ENCODE measurements at places on chromosomes 1 and 21.

DNA sequence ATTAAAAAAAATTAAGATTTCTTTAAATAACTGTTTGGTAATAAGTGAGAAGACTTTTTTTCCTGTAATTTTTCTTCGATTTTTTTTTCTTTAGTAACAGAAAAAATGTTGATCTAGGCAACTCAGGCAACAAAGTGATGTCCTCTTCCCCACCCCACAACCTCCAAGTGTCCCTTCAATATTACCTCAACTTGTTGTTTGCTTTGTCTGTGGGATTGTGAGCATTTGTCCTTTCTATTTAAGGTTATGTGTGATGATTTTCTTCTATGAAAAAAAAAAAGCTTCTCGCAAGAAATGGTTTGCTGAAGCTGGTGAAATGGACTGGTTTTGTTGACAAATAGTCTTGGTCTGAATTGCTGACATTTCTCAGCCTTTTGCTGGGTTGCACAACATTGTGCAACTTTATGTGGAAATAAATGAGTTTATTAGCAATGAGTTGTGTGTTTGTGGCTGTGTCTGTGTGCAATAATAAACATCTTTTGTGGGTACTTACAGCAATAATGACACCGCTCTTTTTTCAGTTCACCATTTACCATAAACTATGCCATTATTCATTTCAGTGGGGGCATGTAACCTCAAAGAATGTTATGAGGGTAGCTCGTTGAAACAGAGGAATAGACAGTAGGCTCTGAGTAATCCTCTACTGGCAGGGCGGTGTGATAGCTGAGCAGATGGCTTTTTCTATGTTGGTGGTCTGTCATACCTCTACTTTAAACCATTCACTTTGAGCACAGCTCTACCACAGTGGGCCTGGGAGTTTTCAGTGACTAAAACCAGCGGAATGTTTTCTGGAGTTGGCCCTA, 218.4 kb downstream of the HLX start:
- peak; percentile 87 for DNase-seq

DNA sequence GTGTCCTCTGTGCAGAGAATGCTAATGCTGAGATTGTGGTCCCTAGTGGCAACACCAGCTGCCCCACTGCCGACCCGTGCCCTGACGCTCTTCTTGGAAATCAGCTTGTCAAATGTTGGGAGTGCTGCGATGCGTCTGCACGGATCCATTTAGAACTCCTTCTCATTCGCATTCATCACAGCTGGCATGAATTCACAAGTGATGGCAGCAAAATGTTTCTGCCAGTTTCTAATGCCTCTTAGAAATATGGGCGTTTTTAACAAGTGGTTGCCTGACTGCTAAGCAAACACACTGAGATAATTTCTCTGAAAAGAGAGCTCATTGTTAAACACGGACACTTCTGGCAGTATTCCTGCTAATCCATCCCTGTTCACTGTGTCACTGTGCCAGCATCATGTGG, 131.9 kb upstream of the KCNJ6 start:
- no peak for DNase-seq

DNA sequence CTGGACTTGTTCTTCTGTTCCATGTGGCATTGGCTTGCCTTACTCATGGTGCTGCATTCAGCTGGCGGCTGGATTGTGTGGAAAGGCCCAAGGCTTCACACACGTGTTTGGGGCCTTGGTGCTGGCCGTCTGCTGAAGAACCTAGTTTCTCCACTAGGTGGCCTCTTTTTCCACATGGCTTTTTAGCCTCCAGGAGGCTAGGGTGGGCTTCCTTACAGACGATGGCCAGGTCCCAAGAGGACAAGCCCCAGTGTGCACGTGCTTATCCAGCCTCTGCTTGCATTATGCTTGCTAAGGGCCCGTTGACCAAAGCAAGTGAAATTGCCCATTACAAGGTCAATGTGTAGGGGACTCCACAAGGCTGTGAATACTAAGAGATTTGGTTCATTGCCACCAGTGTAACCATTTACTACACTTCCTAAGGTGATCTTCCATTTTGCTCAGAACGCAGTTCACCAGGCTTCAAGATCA, 47.5 kb upstream of the FOXO6 start:
- no peak for DNase-seq

- DNase-seq: no peak
These were observed 244.2 kb upstream of the HOOK1 start for GRCh38 chr1:59570524-59570923.

- no peak for DNase-seq
These were observed 20.4 kb upstream of the SRSF4 start for GRCh38 chr1:29202053-29202452.

- no peak for DNase-seq
These were observed 8.8 kb downstream of the TNR start for GRCh38 chr1:175734642-175735041.

DNA sequence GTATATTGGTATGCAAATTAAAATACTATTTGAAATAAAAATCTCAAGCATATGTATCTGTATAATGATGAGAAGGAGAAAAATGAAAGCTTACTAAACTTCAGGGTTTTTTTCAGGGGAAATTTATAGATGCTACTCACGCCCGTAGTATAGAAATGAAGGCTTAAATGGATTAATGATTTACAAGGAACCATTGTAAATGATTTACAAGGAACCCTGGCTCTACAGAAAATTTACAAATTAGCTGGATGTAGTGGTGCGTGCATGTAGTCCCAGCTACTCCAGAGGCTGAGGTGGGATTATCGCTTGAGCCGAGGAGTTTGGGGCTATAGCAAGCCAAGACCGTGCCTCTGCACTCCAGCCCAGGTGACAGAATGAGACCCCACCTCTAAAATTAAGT, 150.5 kb downstream of the PCBP3 start:
- DNase-seq: no peak

DNA sequence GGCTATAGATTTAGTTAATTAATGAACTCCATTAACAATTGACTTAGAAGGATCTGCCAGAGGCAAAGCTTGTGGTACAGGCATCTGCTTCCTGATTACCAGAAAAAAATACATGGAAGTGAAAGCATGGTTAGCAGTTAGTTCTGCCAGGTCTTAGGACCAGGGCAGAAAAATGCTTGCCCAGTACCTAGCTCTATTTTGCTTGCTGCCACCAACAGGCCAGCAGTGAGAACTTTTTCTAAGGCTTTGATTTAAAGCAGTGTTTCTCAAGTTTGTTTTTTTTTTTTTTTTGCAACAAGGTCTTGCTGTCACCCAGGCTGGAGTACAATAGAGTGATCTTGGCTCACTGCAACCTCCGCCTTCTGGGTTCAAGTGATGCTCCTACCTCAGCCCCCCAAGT, 16.4 kb upstream of the MTF1 start:
- DNase-seq: no peak

GRCh38 chr1:186780076-186780475, 48.7 kb upstream of the PLA2G4A start:
- no peak for DNase-seq

GRCh38 chr1:27318596-27318995, 3.4 kb upstream of the TMEM222 start:
- DNase-seq: peak; percentile 72

GRCh38 chr1:114458237-114458777, 52.7 kb downstream of the TRIM33 start:
- DNase-seq: no peak

DNA sequence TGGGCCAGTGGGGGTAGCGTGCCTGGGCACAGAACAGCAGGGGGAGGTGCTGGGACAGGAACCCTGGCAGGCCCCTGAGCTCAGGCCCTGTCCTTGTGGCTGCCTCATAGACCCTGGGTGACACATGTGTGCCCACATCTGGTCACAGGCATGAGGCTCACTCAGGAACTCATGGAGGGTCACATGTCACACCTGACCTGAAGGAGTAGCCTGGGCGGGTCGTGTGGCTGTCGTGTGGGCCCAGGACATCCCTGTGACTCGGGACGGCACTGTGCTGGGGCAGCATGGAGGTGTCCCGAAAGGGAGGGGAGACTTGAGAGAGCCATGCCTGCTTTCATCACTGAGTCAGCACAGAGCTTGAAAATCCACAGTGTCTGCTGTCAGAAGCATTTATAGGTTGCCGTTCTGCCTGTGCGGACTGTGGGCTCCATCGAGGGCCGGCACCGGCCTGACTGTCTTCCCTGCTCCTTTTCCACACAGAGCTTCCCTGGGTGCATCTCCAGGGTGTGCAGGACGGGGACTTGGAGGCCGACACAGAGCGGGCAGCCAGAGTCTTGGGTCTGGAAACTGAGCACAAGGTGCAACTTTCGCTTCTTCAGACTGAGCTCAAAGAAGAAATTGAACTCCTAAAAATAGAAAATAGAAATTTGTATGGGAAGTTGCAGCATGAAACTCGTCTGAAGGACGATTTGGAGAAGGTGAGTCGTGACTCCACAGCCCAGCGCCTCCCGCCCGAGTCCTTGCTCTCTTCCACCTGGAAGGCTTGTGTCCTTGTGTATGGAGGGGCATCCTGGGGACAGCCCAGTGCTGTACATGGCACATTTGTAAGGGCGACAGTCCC, 32.8 kb downstream of the PCNT start:
- no peak for DNase-seq

DNA sequence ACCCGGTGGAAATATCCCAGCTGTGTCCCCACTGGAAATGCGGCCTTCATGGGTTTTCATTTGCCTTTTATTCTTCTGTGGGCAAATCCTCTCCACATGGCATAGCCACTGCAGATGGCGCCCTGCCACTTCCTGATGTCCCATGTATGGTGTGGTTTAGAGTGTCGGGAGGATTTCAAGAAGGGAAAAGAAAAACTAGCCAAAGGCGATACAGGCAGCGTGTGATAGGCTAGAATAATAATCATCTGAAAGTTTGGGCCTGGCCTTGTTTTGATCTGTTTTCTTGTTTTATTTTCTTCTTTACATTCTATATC, 123.6 kb downstream of the PEX14 start:
- no peak for DNase-seq

GRCh38 chr1:181077576-181078242, 10.8 kb upstream of the IER5 start:
- no peak for DNase-seq

- DNase-seq: peak; percentile 50
These were observed 19.0 kb upstream of the PIGV start for GRCh38 chr1:26768755-26769154.

DNA sequence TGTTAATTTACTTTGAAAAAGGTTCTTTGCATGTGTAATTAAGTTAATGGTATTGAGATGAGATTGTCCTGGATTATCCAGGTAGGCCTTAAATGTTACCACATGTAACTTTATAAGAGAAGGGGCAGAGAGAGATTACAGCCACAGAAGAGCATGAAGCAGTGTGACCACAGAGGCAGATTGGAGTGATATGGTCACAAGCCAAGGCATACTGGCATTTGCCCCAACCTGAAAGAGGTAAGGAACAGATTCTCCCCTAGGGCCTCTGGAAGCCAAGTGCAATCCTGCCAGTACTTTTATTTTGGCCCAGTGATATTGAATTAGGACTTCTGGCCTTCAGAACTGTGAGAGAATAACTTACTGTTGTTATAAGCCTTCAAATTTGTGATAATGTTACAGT, 23.0 kb downstream of the RNF2 start:
- no peak for DNase-seq

GRCh38 chr1:11641776-11642305, 12.4 kb downstream of the FBXO2 start:
- no peak for DNase-seq

DNA sequence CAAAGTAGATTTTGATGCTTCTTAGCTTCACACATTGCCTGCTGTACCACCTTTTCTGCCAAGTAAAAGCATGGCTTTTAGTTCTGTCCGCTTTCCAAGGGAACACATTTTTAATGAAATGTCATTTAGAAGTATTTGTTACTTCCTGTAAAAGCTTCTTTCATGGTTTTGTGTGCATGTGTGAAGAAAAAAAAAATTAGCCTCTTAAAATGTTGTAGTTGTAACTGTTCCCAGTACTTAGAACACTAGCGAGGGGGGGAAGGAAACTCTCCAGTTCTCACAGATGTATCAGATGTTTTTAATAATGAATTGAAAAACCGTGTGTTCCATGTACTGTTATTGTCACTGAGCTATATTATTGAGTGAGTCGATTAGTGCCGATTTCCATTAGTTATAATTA, 568.3 kb upstream of the ADGRL2 start:
- DNase-seq: peak; percentile 2

- DNase-seq: no peak
These were observed 68.7 kb upstream of the AJAP1 start for GRCh38 chr1:4585705-4586104.

- DNase-seq: no peak
These were observed 1814.0 kb downstream of the PLA2G4A start for GRCh38 chr1:188642704-188643103.

GRCh38 chr1:51506537-51506936, 12.5 kb downstream of the EPS15 start:
- DNase-seq: peak; percentile 67

DNA sequence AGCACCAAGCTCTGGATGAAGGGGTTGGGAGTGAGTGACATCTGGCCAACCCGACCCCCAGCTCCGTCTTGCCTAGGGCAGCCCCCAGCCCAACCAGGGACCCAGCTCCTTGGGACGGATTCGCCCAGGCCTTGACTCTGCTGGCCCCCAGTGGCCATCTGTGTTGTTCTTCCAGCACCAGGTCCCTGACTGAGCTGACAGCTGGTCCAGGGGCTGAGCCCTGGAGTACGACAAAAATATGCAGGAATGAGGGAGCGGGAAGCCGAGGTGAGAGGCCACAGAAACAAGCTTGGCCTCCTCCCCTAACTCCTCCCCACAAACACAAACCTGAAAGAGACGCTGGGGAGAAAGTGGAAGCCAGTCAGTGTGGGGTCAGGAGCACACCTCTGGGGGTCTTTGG, 55.0 kb upstream of the PAX7 start:
- peak; percentile 59 for DNase-seq

- no peak for DNase-seq
These were observed 16.8 kb downstream of the RPS6KA1 start for GRCh38 chr1:26546375-26546774.

- DNase-seq: no peak
These were observed 21.8 kb downstream of the PTPRC start for GRCh38 chr1:198660341-198661261.

- no peak for DNase-seq
These were observed 36.0 kb upstream of the LRRN2 start for GRCh38 chr1:204721373-204722055.

- no peak for DNase-seq
These were observed at the start of gene FCER1G for GRCh38 chr1:161215076-161215475. FCER1G (plus strand) TSS chr1:161215295; CDS start chr1:161215322, 27 bp downstream.

DNA sequence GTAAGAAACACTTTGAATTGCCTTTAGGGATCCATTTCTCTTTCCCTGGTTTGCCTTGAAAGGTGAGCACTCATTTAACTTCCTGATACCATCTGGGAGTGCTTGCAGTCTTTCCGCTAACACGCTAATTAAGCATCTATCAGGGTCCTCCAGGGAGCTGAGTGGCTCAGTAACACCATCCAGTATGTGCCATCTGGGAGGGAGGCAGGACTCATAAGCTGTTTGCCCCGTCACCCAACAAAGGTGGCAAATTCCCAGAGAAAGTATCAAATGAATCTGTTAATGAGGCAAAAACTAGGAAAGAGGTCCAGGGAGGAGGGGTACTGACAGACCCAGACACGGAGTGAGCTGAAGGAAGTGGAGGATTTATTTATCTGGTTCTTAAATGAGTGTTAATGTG, 430.9 kb downstream of the HLX start:
- no peak for DNase-seq

GRCh38 chr21:33247599-33247998, 17.9 kb downstream of the IFNAR2 start:
- no peak for DNase-seq

- DNase-seq: no peak
These were observed 47.8 kb upstream of the COL6A2 start for GRCh38 chr21:46049890-46050667.

- DNase-seq: no peak
These were observed 139.4 kb downstream of the DHRS3 start for GRCh38 chr1:12478612-12478985.

- DNase-seq: no peak
These were observed 75.2 kb upstream of the GADD45A start for GRCh38 chr1:67609577-67610341.

- no peak for DNase-seq
These were observed 38.7 kb downstream of the CFH start for GRCh38 chr1:196690582-196690981.

Measured in AG08395 (cell line).